ENCODE measurements at places on chromosomes 7 and 10.
A peak's percentile ranks its signal among the peaks of the same experiment; 100 is the strongest.

GRCh38 chr7:38211486-38211885 lies 33.4 kb downstream of the STARD3NL start:
- no peak for DNase-seq

DNA sequence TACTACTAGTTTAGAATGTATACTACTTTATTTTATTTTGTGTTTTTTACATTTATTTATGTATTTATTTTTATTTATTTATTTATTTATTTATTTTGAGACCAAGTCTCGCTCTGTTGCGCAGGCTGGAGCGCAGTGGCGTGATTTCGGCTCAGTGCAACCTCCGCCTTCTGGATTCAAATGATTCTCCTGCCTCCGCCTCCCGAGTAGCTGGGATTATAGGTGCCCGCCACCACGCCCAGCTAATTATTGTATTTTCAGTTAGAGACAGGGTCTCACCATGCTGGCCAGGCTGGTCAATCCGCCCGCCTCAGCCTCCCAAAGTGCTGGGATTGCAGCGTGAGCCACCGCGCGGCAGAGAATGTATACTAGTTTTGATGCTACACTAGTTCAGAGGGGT lies 2.0 kb upstream of the PARD3 start:
- no peak for DNase-seq

GRCh38 chr10:70927189-70927943 lies 39.0 kb upstream of the PCBD1 start:
- DNase-seq = no peak

GRCh38 chr10:124601431-124602120 lies 140.0 kb downstream of the LHPP start:
- no peak for DNase-seq

GRCh38 chr7:26965724-26966123 lies 101.3 kb upstream of the SKAP2 start:
- DNase-seq = no peak

GRCh38 chr10:119455609-119456434 lies 86.7 kb downstream of the RGS10 start:
- no peak for DNase-seq

DNA sequence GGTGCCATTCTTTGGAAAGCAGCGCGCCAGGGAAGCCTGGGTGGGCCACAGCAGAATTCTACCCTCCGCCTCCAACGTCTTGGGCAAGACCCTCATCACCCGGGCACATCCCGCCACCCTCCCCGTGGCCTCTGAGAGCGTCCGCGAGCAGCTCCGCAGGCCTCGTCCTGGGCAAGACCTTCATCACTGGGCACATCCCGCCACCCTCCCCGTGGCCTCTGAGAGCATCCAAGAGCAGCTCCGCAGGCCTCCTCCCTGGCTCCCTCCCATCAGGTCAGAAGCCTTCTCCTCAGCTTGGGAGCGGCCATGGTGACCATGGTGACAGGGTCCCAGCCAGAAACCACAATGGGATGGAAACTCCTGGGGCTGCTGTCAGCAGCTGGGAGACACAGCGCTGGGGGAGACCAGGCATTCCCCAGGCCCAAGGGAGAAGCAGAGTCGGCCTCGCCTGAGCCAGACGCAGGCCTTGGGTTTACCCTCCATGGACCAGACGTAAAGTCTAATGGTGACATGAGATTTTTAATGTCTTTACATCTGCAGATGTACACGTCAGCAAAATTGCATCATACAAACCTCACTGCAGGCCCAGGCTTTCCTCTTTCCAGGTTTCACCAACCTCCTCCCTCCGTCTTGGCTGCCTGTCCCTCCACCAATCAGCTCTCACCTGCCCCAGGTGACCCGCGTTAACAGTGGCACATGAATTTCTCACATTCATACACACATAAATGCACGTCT lies 55.1 kb upstream of the PPP2R2D start:
- DNase-seq = no peak

- no peak for DNase-seq
These were observed 88.5 kb upstream of the ATP6V0A4 start for GRCh38 chr7:138886501-138886917.

GRCh38 chr7:137669706-137670105 lies 177.1 kb downstream of the DGKI start:
- no peak for DNase-seq

DNA sequence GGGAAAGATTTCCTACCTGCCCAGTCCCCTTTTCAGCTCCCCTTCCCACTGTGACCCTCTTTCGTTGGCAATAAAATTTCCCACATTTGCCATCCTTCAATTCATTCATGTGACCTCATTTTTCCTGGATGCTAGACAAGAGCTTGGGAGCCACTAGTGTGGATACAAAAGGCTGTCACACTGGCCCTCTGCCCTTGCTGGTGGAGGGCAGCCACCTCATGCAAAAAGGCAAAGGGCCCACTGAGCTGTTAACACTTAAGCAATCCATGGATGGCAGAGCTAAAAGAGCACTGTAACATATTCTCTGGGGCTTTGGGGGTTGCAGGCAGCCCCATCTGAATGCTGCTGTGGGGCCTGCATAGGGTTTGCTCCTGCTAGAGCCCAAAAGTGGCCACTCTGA lies 315.1 kb downstream of the NEBL start:
- no peak for DNase-seq

DNA sequence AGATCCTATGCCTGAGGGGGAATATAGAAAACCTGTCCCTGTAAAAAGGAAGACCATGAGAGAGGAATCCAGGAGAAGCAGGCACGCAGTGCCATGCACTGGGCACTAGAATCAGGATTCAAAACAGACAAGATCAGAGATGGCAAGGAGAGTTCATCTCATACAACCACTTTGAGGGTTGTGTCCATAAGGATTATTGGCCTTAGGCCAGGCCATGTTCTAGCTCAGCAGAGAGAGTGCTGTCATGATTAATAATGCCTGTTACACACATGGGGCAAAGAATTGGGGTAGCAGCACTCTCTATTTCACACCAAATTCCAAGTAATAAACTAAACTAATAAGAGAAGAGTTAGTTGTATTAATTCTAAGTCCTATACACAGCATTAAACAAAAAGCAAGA lies 29.1 kb downstream of the EZH2 start:
- no peak for DNase-seq

DNA sequence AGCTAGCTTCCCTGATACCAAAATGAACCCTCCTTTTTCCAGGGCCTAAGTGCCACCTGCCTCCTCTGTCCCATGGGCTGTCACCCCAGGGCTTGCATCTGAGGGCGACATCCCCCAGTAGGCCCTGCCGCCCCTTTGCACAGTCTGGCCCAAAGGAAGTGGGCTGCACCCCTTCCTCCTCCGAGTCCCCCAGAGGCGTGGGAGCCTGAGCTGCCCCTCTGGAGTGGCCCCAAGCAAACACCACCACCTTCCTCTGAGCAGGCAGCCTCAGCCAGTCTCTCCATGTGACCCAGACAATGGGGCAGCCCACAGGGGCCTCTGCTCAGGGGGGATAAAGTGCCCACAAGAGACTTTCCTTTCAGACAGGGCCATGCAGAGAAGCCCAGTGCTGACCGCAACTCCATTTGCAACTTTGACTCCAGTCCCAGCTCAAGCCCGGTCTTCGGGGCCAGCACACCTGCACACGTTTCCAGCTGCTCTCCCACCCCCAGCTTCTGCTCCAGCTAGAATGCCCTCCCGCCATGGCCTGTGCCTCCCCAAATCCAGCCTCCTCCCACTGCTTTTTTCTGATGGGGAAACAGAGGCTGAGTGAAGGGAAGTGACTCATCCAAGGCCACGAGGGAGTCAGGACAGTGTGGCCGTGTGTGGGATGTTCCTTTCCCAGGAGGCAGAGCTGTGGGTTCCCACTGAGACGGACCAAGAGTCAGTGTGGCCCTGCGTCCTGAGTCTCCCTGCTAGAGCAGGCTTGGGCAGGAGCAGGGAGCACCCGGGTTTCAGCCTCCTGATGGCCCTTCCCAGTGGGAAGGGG lies 111.9 kb downstream of the ZMIZ1 start:
- DNase-seq = peak; percentile 28

GRCh38 chr10:43211030-43211429 lies 55.8 kb downstream of the RASGEF1A start:
- DNase-seq = no peak

DNA sequence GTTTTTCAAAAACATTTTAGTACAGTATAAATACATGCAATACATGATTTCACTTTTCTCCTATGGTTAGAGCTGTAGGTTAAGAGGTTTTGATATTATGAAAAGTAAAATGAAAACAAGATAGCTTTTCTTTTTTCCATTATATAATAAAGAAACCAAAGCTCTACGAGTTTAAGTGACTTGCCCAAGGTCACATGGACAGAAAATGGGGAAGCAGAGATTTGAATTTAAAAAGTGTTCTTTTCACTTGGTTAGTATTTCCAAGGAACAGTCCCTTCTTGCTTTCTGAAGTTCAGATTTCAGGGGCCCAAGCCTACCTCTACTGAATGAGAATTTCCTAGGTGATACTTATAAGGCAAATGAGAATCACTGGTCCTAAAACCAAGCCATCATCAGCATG lies 13.2 kb upstream of the MAP3K8 start:
- DNase-seq = no peak

DNA sequence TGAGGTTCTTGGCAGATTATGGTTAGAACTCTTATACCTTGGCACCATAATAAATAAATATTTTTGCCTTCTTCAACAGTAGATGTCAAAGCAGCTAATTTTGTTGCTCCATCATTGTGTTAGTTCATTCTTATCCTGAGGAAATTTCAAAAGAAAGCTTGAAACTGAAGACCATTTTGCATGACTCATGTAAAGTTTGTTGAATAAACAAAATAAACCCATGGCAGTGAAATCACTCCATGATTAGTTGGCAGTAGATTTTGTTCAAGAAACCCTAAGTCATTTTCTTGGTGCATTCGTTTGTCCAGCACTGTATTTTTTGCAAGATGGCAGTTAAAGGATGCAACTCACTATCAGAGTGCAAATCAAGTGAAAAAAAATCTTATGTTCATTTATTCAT lies 91.6 kb downstream of the HECW1 start:
- no peak for DNase-seq

- DNase-seq = no peak
These were observed 114.9 kb downstream of the STRA8 start for GRCh38 chr7:135348493-135348892.

- no peak for DNase-seq
These were observed 85.8 kb downstream of the TNS3 start for GRCh38 chr7:47496056-47496665.

- no peak for DNase-seq
These were observed 15.7 kb downstream of the SLC13A4 start for GRCh38 chr7:135712182-135712782.

- no peak for DNase-seq
These were observed 34.5 kb downstream of the SPDYE17 start for GRCh38 chr7:76997381-76998284.

DNA sequence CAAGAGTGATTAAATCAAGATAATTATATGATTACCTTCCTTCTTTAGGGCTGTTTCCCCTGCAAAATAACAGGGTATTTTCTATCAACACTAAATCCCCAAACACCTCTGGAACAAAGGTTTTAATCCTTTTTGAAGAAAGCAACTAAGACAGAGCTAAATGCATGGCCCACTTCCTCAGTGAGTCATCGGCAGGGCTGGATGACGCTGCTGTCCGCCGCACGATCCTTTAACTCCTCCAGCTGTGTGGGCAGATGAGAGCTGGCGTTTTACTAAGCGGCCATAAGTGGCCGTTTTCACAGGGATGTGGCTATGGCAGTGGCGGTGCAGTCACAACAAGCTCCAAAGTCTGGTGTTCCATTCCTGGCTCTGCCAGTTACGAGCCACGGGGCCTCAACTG lies 76.0 kb upstream of the C1QL3 start:
- DNase-seq = no peak

- DNase-seq = no peak
These were observed 172.2 kb downstream of the SLIT1 start for GRCh38 chr10:97013568-97013967.

- DNase-seq = peak; percentile 70
These were observed 43.0 kb downstream of the PODXL start for GRCh38 chr7:131513245-131514061.

Data from HL-60 (cell line).